ENCODE measurements at places on chromosomes 5 and 9. TPM values are rescaled to one million over a fixed set of nuclear protein-coding genes. Genes with fewer than 3 reads are reported as not detected.

Gene ZDHHC21
- total RNA-seq, result 5.6 TPM

- no peak overlapping the region for H3K27ac ChIP-seq
- no peak overlapping the region for H3K4me3 ChIP-seq
- H3K36me3 ChIP-seq, result no peaks in the 10 kb centered on the region
- no peak for DNase-seq
Observed at GRCh38 chr5:149641000-149641576, 59.8 kb downstream of the ARHGEF37 start.

Gene PCDHB12
- 0.83 TPM for total RNA-seq

Gene DNLZ
- total RNA-seq, result 38.4 TPM

DNA sequence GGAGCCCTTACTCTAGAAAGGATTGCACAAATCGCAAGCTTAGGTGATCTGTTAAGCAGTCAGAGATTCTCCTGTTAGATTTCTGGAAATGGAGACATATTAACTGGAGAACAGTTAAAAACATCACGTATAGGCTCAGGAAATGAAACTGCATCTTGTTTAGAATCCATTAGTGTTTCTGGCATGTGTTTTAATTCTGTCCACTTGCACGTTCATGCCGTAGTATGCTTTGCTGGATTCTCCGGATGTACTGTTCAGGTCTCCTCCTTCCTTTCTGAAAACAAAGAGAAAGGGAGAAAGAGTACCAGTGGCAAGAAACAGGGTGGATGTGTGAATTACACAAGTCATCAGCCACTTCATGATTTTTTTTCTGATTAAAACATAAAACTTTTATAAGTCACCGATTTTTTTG lies 2.5 kb upstream of the RGMB start:
- peaks cover 32% of the 10 kb centered on the region for H3K4me1 ChIP-seq
- H3K36me3 ChIP-seq, result peaks cover 53% of the 10 kb centered on the region
- peaks cover 33% of the 10 kb centered on the region for H3K27me3 ChIP-seq
- peak overlapping the region; percentile 99 for H3K27ac ChIP-seq
- H3K4me3 ChIP-seq, result peak overlapping the region; percentile 100

- H3K27me3 ChIP-seq, result no peaks in the 10 kb centered on the region
- no peak overlapping the region for H3K4me3 ChIP-seq
- DNase-seq, result no peak
- no peaks in the 10 kb centered on the region for H3K36me3 ChIP-seq
Observed at GRCh38 chr5:164204338-164204946, 699.0 kb downstream of the MAT2B start.

GRCh38 chr5:74123929-74124328 lies 497.9 kb downstream of the ARHGEF28 start:
- no peaks in the 10 kb centered on the region for H3K36me3 ChIP-seq
- no peak overlapping the region for H3K27ac ChIP-seq
- H3K27me3 ChIP-seq, result peaks cover 7% of the 10 kb centered on the region
- H3K4me3 ChIP-seq, result no peak overlapping the region
- no peak for DNase-seq

DNA sequence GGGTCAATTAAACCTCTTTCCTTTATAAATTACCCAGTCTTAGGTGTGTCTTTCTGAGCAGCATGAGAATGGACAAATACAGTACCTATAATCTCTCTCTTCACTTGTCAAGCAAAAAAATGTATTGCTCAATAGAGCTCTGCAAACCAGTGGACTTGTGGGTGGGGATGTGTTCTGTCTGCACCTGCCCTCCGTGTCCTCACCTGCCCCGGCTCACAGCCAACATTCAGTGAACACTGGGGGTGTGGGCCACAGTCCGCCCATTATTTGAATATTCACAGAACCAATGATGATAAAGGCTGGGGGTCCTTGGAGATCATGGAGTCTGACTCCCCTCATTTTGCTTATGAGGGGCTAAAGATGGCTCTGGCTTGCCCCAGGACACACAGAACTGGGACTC lies 36.9 kb upstream of the MED27 start:
- H3K36me3 ChIP-seq, result no peaks in the 10 kb centered on the region
- DNase-seq, result no peak
- no peaks in the 10 kb centered on the region for H3K4me1 ChIP-seq
- H3K27ac ChIP-seq, result no peak overlapping the region

DNA sequence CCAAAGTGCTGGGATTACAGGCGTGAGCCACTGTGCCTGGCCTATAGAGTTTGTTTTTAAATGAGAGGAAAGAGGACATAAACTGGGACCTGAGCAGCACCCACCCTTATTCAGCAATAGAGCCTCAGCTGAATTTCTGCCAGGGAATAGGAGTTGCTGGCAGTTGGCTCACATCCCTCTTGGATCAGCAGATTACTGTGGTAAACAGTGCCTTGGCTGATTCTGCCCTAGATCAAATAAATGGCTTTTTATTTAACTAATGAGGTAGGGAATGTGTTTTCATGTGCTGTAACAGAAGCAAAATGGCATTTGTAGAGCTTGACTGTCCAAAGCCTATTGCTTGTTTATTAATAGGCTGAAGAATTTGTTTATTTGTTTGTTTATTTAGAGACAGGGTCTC lies 2.1 kb downstream of the ARHGEF37 start:
- no peak overlapping the region for H3K27ac ChIP-seq
- peaks cover 1% of the 10 kb centered on the region for H3K27me3 ChIP-seq
- no peak overlapping the region for H3K4me3 ChIP-seq
- 0 out of 2 replicates have a peak, but pooled peaks cover 17% of the 10 kb centered on the region for H3K4me1 ChIP-seq

Gene LRRC14B
- total RNA-seq, result not detected

GRCh38 chr5:39946356-39947045 lies 521.7 kb upstream of the DAB2 start:
- H3K27me3 ChIP-seq, result no peaks in the 10 kb centered on the region

Gene TMEM252
- total RNA-seq, result not detected

GRCh38 chr5:167850911-167851310 lies 440.5 kb upstream of the WWC1 start:
- no peaks in the 10 kb centered on the region for H3K36me3 ChIP-seq
- H3K27ac ChIP-seq, result no peak overlapping the region
- H3K27me3 ChIP-seq, result peaks cover 2% of the 10 kb centered on the region
- peaks cover 30% of the 10 kb centered on the region for H3K4me1 ChIP-seq

DNA sequence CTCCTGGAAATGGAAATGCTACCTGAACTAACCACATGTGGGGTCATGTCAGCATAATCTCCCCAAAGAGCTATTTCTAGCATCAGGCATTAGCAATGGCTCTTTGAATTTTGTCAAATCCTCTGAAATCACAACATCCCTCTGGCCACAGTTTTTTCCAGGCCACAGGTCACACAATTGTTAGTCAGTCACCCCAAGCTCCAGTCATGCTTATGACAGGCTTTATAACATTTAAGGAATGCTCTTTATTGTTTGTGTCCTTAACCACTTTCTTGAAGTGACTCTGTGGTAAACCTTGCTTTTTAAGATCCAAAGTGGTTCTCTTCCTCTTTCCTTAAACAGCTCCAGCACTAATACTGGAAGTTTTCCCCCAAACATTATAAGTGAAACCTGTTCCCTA lies 169.2 kb upstream of the HMHB1 start:
- peaks cover 2% of the 10 kb centered on the region for H3K27me3 ChIP-seq
- no peak overlapping the region for H3K4me3 ChIP-seq
- H3K36me3 ChIP-seq, result no peaks in the 10 kb centered on the region
- H3K27ac ChIP-seq, result no peak overlapping the region

Gene GABBR2
- 3.1 TPM for total RNA-seq

DNA sequence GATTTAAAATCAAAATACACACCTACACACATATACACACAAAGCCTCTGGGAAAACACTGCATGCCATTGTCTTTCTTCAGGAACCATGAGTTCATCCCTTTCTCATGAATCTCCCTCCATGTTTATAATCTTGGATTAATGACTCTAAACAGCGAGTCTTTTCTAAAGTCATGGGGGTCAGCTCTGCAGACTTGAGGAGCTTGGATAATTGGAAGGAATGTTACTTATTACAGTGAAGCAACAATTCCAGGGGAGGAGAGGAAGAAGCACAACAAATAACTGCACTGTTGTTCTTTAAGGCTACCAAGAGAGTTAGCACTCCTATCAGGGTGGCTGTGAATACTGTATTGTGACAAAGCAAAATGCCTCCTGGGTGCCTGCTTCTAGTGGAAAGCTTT lies 444.7 kb downstream of the ANXA1 start:
- H3K27ac ChIP-seq, result no peak overlapping the region
- no peaks in the 10 kb centered on the region for H3K36me3 ChIP-seq
- H3K4me1 ChIP-seq, result no peaks in the 10 kb centered on the region
- no peaks in the 10 kb centered on the region for H3K27me3 ChIP-seq
- no peak for DNase-seq

- peaks cover 7% of the 10 kb centered on the region for H3K27me3 ChIP-seq
- H3K4me3 ChIP-seq, result no peak overlapping the region
- H3K36me3 ChIP-seq, result no peaks in the 10 kb centered on the region
Observed at GRCh38 chr5:75720882-75721281, 3.6 kb upstream of the POC5 start.

- H3K4me1 ChIP-seq, result peaks cover 46% of the 10 kb centered on the region
- H3K4me3 ChIP-seq, result peak overlapping the region; percentile 36
- DNase-seq, result no peak
- no peaks in the 10 kb centered on the region for H3K27me3 ChIP-seq
Observed at GRCh38 chr5:133048993-133049725, 2.7 kb upstream of the HSPA4 start.

Measured in HFFc6 (cell line).